Effector CD4-positive, alpha-beta T cell (primary cell): ENCODE measurements at places on chromosomes 4 and X.
A peak's percentile ranks its signal among the peaks of the same experiment; 100 is the strongest.

DNA sequence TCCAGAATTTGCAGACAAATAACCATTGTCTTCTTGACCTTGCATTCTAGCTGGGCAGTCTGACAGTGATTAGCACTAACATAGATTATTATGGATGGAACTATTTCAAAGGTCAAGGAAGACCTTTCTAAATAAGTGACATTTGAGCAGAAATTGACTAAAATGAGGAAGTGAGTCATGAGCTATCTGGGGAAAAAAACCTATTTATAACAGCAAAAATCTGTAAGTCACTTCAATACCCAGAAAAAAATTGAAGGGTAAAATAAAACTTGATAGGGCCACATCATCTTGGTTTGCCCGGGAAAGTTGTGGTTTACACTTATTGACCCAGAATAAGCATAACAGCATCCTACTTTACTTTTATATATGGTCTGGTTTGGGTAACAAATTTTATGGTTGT is 414.6 kb upstream of the HS3ST1 start:
- no peak for DNase-seq

- DNase-seq, result no peak
Observed at GRCh38 chrX:2578864-2579263, 78.1 kb upstream of the DHRSX start.

GRCh38 chrX:19682712-19683331 is 167.5 kb upstream of the MAP3K15 start:
- peak; percentile 72 for DNase-seq

GRCh38 chr4:56871371-56871866 is 36.3 kb upstream of the REST start:
- DNase-seq, result no peak

DNA sequence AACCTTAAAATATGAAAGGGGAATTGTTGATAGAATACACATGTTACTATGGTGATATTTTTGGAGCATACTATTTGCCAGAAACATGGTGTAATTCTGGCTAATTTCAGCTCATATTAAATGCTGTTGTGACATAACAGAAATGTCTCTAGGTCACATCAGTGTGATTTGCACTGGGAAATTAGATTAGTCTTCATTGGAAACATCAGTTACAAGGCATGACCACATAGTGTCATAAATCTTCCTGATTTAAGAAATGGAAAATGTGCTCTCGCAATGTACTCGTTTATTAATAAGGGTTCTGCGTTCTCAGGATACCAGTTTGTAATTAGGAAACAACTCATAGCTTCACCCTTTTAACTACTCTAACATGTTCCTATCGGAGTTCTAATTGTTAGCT is 72.9 kb upstream of the GYPA start:
- DNase-seq, result no peak
